ENCODE measurements at places on chromosomes 13 and 19. TPM values are rescaled to one million over a fixed set of nuclear protein-coding genes. Genes with fewer than 3 reads are reported as not detected.

GRCh38 chr19:55080968-55081769 is 5.5 kb downstream of the EPS8L1 start:
- no peak for DNase-seq

IZUMO2 gene
- not detected for total RNA-seq

DNA sequence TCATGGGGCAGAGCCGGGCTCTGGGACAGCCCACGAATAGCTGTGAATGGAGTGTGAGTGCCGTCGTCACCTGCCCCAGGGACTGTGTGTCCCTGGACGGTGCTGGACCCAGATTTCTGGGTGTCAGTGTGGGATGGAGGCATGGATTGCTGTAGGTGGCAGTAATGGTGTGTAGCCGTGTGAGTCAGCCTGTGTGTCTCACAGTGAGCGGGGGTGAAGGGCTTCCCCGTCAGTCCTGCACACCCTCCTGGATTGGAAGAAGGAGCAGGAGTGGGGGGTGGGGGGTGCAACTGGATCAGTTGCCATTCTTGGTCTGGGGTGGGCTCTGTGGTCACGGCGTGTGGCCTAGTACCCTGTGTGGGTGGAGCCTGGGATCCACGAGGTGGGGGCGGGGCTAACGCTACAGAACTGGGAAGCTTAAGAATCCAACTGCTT is 6.5 kb upstream of the LTBP4 start:
- no peak for DNase-seq

- DNase-seq, result no peak
Observed at GRCh38 chr13:98225036-98225940, 48.2 kb upstream of the RNF113B start.

ATXN8OS gene
- total RNA-seq, result not detected

ZNF534 gene
- total RNA-seq, result not detected

PRODH2 gene
- not detected for total RNA-seq

All from kidney epithelial cell (primary cell).